Stimulated activated CD8-positive, alpha-beta memory T cell treated with anti-CD3 and anti-CD28 coated beads, Interleukin-2, amount 100 ng/mL, for 48 hours (primary cell): ENCODE measurements at places on chromosomes 6 and 20.

DNA sequence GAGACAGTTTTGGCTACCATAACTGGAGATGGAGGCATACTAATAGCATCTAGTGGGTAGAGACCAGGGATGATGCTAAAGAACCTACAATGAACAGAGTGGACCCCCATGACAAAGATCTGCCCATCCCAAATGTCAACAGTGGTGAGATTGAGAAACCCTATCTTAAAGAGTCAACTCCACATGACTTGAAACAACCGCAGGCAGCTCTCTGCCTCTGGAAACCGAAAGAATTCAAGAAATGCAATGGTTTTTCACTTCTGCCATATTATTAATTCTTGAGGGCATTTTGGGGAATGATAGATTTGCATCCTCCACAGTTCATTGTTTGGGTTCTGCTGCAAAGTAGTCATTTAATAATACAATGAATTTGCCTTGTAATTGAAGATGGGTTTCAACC lies 463.4 kb downstream of the MAFB start:
- DNase-seq: no peak

GRCh38 chr6:119727504-119728219 lies 378.1 kb upstream of the MAN1A1 start:
- no peak for DNase-seq

GRCh38 chr6:170230520-170231292 lies 60.2 kb downstream of the DLL1 start:
- no peak for DNase-seq

- no peak for DNase-seq
These were observed 422.9 kb upstream of the CHD6 start for GRCh38 chr20:42041000-42041565.

- no peak for DNase-seq
These were observed 19.8 kb downstream of the TRDN start for GRCh38 chr6:123616942-123617341.

GRCh38 chr6:63690221-63690620 lies 54.6 kb downstream of the PHF3 start:
- no peak for DNase-seq

- DNase-seq: no peak
These were observed 152.1 kb upstream of the RALGAPA2 start for GRCh38 chr20:20864351-20865096.

DNA sequence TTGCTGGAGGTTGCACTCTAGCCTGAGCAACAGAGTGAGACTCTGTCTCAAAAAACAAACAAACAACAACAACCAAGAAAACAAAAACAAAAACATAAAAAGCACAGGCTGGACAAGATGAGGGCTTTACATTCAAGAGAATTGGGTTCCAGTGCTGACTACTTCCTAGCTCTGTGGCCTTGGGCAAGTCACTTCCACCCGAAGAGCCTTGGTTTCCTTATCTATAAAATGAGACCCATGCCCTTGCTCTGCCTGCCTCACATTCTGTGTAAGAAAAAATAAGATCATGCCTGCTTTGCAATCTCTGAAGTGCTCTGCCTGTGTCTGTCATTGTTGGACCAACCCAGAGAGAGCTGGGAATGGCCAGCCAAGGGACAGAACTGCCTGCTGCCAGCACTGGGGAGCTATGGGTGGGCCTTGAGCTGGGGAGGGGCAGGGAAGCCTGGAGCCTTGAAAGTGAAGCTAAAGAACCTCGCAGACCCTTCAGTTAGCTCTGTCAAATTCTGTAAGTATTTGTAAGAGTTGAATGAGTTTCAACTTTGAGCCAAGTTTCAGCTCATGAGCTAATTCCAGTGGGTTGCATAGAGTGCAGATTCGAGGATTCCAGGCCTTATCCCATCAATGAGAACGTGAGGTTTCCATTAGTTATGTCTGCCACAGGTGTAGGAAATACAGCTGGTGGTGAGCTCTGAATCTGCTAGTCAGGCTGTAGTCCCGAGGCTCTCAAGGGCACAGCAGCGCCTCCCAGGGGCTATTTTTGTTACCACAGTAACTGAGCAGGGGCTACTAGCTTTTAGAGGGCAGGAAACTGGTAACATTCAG lies 93.2 kb downstream of the DLGAP4 start:
- DNase-seq: peak; percentile 30

DNA sequence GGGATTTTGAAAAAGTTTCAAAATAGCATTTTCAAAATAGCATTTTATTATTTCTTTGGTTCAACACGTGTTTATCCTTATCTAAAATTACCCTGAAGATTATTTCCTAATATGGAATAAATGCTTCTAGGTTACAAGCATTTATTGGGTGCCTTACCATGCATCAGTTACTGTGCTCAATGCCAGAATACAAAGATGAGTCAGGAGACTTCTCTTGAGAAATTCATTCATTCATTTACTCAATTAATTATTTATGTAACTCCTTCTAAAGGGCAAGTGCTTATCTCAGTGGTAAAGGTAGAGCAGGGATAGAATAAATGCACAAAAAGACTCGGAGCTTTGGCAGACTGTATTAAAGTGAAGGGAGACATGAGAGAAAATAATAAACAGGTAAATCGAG lies 150.1 kb upstream of the PDE7B start:
- DNase-seq: no peak

DNA sequence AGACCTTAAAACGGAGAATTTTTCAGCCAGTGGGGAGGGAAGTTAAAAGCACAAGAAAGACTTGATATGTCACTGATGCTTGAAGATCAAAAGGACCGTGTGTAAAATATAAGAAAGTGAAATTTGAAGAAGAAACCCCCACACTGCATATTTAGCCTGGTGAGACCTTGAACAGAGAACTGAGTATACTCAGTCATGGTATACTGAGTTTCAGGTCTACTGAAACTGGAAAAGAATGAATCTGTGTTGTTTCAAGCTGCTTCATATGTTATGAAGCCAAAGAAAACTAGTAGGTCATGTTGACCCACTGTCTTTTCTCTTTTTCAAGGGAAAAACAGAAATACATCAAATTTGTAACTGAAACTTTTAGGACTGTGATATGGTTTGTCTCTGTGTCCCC lies 443.8 kb upstream of the GJE1 start:
- DNase-seq: no peak

GRCh38 chr6:168417679-168418557 lies 23.1 kb upstream of the SMOC2 start:
- DNase-seq: no peak

DNA sequence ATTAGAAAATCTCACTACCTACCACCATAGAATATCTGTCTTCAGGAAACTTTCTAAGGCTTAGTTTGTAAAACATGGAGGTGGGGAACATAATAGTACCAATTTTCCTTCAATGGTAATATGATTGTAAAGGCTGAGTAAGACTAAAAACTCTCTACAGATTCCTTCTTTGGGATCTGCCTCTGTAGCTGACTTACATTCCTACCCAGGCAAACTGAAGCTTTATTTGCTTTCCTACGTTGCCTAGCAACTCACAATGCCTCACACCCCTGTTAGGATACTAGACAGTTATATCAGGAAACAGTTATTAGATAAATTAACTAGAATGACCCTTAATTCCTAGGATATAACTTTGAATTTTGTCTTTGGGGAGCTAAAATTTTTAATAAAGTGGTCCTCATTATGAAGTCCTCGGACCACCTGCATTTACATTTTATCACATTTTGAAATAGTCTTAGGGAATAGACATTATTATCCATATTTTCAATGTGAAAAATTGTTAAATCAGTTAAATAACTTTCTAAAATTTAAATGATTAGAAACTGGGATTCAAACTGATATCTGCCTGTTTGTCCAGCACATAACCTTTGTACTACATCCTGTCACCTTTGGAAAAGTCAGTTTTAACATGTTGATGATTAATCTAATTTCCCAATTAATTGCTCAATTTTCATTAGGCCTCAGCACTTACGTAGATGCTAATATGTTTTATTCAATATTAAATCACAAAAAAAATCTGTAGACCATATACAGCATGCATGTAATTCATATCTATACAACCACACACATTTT lies 591.4 kb downstream of the RNF144B start:
- DNase-seq: no peak

GRCh38 chr6:36436466-36436865 lies 6.2 kb downstream of the PXT1 start:
- DNase-seq: no peak

- no peak for DNase-seq
These were observed 77.1 kb downstream of the TULP4 start for GRCh38 chr6:158389193-158389919.
